ENCODE measurements at places on chromosomes 3 and 15.

DNA sequence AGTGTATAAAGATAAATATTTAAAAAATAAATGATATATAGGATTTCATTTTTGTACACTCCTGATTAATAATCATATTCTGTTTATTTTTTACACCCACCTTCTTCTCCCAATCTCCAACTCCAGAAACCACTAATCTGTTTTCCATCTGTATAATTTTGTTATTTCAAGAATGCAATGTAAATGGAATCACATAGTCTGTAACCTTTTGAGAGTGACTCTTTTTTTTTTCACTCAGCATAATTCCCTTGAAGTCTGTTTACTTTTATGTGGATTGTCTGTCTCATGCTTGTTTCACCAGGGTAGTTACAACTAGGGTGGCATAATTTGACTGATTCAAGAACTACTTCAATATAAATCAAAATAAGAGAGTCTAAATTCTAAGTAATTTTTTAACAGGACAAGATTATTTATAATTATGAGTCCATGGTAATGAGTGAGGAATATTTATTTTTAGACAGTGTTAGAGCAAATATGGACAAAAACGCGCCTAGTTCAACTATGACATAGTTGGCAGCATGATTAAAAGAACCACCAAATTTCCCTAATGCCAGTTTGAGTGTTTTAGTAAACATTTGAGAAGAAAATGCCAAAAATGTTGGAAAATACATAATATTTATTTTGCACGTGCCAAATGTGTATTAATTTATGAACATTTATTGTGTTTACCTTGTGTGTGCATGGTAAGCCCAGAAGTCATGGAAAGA, 19.4 kb upstream of the MFSD1 start:
- DNase-seq, result no peak

DNA sequence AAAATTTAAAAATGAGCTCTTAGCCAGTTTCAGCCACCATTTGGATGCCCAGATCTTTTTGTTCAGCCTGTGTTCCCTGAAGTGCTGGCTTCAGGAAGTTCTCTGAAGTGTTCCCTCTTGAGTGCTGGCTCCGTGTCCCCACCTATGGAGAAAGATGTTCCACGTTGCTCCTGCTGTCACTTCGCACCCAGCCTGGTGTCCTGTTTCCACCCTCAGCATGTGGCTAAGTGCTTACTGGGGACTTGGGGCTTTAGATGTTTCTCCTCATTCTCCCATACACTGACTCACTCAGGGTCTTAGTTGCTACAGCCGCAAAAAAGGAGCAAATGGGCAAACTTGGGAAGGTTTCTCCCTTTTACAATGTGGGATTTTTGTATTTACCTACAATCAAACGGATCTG, 16.6 kb downstream of the CHCHD6 start:
- no peak for DNase-seq

GRCh38 chr3:41213588-41213987, 14.3 kb downstream of the CTNNB1 start:
- no peak for DNase-seq

GRCh38 chr15:67550522-67550921, 8.0 kb downstream of the MAP2K5 start:
- DNase-seq, result peak; percentile 25

- no peak for DNase-seq
Observed at GRCh38 chr15:73715417-73715816, 31.2 kb downstream of the CD276 start.

DNA sequence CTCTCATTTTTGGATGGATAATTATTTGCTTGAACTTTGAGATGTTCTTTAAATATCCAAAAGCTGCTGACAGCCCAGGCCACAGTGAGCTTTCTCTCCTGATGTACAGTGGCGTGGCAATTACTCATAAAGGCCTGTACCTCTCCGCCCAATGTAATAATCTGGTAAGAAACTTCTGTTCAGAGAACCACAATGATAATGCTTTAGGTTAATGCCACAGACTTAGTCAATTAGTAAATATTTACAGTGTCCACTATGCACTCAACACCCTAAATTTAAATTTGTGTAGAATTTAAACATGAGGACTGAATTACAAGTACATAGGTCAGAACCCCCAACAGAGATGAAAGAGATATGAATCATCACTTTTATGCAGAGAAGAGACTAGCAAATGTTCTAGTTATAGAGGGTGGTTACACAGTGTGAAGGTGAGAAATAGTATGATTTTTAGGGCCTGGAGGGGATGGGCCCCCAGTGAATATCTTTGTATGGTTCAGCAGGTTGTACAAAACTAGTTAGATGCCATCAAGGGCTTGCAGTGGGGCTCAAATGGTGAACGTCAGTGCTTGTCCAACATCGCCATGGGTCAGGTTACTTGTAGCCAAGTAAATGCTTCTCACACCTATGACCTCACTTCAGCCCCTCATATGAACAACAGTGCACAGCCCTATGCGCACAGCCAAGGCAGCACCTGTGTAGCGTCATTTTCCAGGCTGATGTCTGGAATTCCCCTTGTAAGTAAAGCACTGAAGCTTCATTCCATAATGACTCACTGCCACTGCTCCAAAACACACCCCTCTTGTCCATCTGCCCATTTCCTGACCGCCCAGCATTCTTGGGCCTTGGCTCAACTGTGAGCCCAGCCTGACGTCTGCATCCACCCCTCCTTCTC, 13.3 kb downstream of the ABHD2 start:
- DNase-seq, result peak; percentile 96

DNA sequence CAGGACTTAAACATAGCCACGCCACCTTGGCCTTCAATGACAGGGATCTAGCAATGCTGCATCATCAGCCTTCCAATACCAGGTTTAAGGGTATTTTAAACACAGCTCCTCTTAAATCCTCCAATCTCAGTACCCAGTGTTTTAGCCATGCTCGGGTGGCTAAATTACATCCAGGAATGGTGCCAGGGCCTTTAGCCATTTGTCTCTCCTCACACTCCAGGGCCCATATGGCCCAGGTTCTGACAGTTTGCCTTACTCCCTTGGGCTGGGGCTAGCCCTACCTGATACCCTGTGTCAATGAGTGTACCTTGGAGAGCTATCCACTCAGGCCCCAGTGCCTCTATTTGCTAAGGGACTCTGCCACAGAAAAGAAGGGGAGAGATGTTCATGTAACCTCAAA, 29.4 kb downstream of the ZNF589 start:
- no peak for DNase-seq

GRCh38 chr15:27538325-27538724, 560.8 kb downstream of the OCA2 start:
- DNase-seq, result no peak

All from AG10803 (cell line).